ENCODE measurements at places on chromosomes 1 and 21.

- DNase-seq = no peak
These were observed 253.3 kb downstream of the PLPP3 start for GRCh38 chr1:56326056-56326455.

DNA sequence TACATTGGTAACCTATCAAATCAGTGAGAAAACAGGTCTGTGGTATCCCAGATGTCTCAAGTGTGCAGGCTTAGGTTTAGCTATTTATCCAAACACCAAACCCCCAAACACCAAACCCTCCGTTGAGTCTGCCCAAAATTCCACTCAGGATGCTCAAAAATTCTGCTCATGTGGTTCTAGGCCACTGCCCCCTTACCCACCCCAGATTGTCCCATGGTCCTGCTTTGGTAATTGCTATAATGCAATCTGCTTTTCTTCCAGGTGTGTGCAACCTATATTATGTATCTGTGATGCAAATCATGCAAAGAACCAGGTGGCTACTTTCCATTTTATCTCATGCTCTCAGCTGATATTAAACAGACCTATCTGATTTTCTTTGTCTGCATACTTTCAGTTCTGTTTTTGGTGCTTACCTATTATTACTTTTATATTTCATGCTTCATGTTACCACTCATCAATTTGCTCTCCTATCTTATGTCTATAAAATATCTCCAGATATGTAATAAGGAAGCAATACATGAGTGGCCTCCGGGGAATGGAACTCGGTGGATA is 123.7 kb downstream of the TOMM20 start:
- DNase-seq = no peak

DNA sequence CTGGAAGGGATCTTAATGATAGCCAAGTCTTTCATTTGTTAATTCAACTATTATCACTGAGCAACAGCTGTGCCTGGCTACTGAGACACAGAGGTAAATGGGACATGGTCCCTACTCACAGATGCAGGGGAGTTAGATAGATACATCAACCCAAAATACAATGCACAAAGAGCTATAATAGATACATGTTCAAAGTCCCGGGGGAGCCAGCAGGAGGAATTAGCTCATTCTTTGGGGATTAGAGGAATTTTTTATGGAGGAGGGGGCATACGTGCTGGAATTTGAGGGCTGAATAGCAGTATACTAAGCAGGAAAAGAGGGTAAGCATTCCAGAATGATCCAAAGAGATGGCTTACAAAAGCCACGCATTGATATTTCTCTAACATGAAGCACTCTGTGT is 34.6 kb downstream of the C8B start:
- no peak for DNase-seq

DNA sequence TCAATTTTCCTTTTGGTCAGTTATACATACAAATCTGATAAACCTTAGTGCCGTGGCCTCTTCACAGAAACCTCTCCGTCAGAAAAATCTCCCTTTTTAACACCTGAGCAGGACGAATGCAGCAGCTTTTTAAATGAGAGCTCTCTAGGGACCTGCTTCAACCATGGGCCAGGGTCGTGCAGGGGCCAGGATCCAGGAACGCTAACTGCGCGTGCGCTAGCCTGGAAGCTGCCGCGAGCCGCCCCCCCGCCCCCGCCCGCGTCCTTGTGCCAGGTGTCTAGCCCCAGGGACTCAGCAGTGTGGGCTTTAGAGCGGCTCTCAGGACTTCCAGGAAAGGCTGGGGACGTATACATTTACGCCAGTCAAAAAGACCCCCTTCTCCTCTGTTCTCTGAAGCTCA is 136.8 kb upstream of the FMN2 start:
- no peak for DNase-seq

- peak; percentile 21 for DNase-seq
These were observed 61.8 kb downstream of the ATP1A1 start for GRCh38 chr1:116434849-116435248.

- DNase-seq = no peak
These were observed 125.0 kb upstream of the IVNS1ABP start for GRCh38 chr1:185442050-185442449.

DNA sequence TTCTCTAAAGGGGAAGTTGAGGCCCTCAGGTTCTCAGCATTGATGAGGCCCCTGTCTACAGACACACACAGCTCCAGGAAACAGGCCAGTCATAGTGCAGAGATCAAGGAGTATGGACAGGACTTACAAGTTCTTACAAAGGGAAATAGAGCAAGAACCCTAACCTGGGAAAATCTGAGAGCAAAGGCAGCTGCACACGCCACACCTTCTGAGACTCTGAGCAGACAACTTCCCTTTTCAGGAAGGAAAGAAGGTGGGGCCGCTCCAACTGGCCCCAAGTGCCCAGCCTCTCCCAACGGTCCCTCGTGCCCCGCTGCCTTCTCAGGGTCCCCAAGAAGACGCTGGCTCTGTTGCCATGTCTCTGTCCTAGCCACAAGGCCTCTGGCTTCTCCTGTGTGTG is 3.6 kb downstream of the NOC2L start:
- DNase-seq = no peak

GRCh38 chr1:225565847-225566246 is 87.1 kb downstream of the ENAH start:
- DNase-seq = peak; percentile 86

DNA sequence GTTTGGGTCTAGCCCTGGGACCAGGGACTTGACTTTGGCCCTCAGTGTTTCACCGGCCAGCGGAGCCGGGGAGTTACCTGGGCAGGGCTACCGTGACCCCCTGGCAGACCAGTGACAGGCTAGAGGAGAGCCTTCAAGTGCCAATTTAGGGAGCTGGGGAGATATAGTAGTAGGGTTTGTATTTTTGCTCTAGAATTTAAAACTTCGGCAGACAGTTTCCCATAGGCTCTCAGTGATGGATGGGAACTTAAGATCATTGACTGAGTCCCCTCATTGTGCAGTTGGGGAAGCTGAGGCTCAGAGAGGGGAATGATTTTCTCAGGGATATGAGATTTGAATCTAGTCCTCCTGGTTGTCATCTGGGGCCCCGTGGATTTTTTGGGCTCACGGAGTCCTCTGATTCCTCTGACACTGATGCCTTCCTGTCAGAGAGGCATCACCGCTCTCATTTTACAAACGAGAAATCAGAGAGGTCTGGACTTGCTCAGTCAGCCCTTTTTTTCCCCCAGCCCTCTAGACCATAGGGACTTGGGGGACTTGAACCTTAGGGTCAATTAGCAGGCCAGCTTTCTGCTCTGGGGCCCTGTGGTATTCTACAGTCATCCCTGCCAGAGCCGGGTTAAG is 58.3 kb upstream of the ACOT11 start:
- DNase-seq = no peak

GRCh38 chr1:7130127-7130526 is 344.9 kb downstream of the CAMTA1 start:
- DNase-seq = no peak

- DNase-seq = peak; percentile 54
These were observed 15.0 kb upstream of the ERMAP start for GRCh38 chr1:42801832-42802473.

GRCh38 chr21:38637161-38637560 is 138.9 kb upstream of the ERG start:
- no peak for DNase-seq

DNA sequence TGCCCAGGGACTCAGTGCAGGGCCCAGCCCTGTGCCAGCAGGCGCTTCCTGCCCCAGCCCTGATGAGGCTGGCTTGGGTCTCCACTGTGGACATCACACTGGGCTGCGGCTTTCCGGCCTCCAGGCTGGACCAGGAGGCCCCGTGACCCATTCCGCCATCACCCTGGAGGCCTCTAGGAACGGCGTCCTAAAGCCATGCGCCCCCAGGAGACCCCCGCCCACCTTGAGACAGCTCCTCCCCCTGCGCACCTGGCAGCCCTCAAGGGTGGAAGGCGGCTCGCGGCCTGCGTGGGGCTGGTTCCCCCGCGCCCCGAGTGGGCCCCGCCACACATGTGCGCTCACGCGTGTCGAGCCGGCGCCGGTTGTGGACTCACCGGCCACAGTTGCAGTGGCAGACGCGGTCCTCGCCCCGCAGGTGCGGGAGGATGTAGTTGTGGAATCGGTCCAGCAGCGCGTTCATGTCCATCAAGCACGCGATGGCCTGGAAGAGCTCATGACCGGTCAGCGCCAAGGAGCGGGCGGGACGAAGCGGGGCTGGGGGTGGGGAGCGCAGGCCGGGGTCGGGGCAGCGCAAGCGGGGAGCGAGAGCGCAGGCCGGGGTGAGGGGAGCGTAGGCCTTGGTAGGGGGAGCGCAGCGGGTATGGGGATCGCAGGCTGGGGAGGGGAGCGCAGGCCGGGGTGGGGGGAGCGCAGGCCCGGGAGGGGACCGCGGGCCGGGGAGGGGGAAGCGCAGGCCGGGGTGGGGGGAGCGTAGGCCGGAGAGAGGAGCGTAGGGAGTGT is 924 bp downstream of the TMEM240 start:
- DNase-seq = peak; percentile 44

GRCh38 chr21:44354775-44355771 is 1.7 kb downstream of the TRPM2 start:
- no peak for DNase-seq

- no peak for DNase-seq
These were observed 14.9 kb downstream of the PCP4L1 start for GRCh38 chr1:161273402-161273801.

DNA sequence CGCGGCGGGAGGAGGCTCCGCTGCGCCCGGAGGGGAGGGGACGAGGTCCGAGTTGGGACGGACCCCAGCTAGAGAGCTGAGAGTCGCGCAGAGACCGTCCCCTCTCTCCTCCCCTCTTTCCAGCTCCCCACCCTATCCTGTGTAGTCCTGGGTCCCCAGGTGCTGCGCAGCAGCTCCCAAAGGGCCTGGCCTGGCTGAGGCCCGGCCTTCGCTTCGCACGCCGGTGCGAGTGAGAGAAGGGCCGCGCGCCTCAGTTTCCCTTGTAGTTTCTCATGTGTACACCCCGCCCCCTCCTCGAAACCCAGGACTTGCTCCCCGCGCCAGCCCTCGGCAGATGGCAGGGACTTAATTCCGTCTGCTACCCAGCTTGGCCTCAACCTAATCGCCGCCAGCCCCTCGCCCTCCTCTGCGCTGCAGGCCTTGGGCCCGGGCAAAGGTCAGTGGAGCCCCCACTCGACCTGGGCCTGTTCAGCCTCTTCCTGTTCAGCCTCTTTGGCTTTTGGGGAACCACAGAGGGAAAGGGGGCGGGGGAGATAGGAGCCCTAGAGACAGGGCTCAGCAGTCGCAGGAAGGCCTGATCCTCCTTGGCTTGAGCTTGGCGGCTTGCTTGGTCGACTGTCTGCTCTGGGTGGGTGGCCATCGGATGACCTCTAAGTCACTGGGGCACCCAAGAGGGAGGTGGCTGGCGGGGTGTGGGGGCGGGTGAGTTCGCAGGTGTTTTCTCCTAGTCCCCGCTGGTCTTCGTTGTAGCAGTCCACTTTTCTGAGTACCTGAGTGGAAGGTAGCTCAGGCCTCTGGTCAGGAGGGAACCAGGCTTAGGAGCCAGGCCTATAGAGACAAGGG is 1.0 kb downstream of the ZNF687 start:
- no peak for DNase-seq

GRCh38 chr1:229582011-229582694 is 23.6 kb upstream of the ABCB10 start:
- peak; percentile 71 for DNase-seq

GRCh38 chr1:205354259-205355074 is 2.3 kb downstream of the KLHDC8A start:
- DNase-seq = peak; percentile 80

- DNase-seq = no peak
These were observed 129.9 kb upstream of the ZNF644 start for GRCh38 chr1:91151702-91152101.

GRCh38 chr1:206833801-206834200 is 31.6 kb upstream of the IL20 start:
- DNase-seq = no peak

DNA sequence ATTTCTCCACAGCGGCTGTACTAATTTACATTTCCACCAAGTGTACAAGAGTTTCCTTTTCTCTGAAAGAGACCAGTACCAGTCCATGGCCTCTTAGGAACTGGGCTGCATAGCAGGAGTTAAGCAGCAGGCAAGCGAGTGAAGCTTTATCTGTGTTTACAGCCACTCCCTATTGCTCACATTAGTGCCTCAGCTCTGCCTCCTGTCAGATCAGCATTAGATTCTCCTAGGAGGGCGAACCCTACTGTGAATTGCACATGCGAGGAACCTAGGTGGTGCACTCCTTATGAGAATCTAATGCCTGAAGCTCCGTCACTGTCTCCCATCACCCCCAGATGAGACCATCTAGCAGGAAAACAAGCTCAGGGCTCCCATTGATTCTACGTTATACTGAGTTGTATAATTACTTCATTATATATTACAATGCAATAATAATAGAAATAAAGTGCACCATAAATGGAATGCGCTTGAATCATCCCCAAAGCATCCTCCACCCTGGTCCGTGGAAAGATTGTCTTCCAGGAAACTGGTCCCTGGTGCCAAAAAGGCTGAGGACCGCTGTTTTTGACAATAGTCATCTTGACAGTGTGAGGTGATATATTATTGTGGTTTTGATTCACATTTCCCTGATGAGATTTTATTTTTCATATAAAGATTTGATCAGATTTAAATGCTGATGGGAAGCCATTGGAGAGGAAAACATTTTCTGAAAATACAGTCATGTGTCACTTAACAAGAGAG is 45.5 kb upstream of the MRPS6 start:
- no peak for DNase-seq

DNA sequence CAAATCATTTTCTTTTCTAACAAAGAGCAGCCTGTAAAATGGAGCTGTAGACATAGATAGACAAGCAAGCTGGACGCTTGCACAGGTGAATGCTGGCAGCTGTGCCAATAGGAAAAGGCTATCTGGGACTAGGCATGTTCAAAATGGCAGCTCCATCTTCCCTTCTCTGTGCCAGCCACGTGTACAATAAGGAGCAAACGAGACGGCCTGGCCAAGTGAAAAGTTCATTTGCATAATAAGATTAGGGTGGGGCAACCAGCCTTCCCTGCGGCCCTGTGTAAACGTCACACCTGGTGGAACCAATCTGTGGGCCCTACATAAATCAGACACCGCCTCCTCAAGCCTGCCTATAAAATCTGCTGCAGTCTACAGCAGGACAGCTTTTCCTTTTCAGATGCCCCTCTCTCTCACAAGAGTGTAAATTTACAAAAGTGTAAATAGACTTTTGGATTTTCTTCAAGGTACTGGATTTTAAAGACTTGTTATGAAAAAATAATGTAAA is 16.6 kb upstream of the EDEM3 start:
- DNase-seq = no peak

GRCh38 chr21:29854795-29855194 is 85.0 kb downstream of the GRIK1 start:
- DNase-seq = no peak

DNA sequence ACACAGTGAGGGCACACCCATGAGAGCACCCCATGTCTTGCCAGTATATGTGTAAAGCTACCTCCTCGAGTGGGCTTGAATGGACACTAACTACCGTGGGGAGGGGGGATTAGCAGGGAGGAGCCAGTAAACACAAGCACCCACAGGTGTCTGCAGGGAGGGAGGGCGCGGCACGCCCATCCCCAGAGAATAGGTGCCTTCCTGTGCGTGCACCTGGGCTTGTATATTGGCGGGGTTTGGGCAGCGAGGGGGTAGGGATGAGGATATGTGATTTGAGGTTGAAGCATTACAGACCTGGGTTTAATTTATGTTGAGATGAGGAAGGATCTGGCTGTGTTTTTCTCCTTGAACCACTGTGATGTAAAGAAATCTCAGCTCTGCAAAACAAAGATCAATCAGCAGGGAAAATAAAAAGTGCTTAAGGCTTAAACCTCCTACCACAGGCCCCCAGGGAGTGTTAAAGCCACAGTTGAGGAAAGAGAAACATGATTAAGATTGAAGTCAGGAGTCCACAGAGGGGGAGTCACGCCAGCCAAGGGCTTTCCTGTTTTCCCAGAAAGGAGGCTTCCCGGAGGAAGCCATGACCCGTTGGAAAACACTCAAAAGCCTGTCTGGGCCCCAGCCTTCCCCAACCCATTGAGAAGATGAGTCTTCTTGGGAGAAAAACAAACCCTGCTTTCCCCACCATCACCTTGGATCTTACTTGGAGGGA is 80.0 kb downstream of the CAMK2N1 start:
- DNase-seq = peak; percentile 97
